ENCODE measurements at places on chromosomes 1 and 21.

- no peak for DNase-seq
Observed at GRCh38 chr1:236070753-236071152, 5.9 kb upstream of the NID1 start.

DNA sequence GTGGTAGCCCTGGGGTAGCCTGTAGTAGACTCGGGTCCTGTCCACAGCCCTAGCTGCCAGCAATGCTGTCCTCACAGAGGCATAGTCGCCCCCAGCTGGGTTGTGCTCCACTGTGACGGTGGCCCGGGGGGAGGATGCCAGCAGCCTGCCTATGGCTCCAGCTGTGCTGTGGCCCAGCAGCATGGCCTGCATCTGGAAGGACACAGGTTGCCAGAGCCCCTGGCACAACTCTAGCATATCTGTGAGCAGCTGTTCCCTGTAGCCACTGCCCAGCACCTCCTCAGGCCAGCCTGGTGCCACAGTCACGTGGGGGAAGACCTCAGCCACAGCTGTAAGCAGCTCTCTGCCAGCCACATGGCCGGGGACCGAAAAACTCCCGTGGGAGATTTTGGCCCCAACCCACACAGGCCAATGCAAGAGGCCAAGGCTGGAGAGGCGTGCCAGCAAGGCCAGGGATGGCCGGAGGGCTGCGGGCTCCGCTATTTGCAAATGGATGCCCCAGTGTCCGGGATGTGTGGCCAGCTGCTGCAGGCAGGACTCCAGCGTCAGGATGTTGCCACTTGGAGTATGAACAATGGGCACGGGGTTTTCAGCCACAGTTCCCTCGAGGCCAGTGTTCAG lies 13.9 kb downstream of the FAM151A start:
- DNase-seq: no peak

DNA sequence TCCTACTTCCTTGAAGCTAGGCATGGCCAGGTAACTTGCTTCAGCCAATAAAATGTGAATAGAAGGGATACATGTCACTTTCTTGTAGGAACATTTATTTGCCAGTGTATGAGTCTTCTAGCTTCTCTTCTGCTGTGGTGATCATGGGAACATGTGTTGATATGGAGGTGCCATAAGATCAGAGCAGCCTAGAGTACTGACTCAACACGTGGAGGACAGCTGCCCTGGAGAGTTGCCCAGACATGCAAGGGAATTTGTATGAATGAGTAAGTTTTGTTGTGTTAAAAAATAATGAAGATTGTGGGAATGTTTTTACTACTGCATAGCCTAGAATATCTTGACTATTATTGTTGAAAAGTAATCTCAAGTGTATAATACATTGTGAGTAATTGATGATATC lies 502.3 kb downstream of the NUF2 start:
- peak; percentile 79 for DNase-seq

- DNase-seq: no peak
Observed at GRCh38 chr1:20534659-20535417, 17.5 kb upstream of the FAM43B start.

DNA sequence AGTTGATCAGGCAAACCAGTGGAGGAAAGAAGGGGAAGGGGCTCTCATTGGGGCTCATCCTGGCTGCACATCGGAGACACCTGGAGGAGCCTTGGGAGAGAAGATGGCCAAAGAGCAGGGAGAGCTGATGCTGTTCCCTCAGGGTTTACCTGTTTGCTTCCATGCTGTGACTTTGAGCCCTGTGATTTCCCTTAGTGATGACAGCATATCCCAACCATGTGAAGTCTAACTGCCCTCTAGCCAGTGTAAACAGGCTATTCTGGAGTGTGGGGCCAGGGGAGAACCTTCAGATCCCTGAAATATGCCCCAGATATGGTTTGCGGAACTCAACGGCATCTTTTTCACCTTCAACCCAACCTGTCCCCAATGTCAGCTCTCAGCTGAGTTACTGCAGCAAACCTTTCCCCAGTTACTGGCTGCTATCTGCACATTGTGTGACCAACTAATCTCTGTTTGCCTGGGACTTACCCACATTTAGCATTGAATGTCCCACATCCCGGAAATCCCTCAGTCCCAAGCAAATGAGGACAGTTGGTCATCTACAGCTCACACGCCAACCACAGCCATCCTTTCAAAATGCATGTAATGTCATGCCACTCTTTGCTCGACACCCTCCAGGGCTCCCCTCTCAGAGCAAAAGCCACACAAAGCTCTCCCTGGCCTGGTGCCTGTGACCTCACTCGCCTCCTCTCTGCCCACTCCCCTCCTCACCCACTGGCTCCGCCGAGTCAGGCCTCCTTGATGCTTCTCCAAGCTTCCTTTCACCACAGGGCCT lies 242.3 kb downstream of the KCNJ6 start:
- no peak for DNase-seq

- DNase-seq: no peak
Observed at GRCh38 chr1:8307628-8308027, 10.3 kb upstream of the SLC45A1 start.

- DNase-seq: no peak
Observed at GRCh38 chr21:32779983-32780382, 8.4 kb upstream of the PAXBP1 start.

GRCh38 chr1:106292130-106292529 lies 764.3 kb upstream of the PRMT6 start:
- no peak for DNase-seq

DNA sequence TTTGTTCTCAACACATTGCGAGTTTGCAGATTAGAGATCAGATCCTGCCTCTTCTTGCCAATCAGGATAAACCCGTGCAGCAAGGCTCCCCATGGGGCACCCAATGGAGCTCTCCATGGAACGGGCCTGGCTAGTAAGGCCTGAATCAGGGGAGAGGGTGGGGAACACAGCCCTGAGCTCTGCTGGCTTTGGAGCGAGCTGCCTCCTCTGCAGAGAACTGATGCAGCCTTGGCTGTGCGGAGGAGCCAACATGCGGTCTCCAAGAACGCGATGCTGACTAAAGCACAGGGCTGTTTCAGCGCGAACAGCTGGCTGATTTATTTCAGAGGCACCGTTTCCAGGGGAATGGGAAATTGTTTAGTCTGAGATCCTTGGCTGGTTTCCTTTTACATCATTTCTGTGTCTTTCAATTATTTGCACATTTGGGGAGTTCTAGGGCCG lies 139.7 kb downstream of the TSEN15 start:
- peak; percentile 82 for DNase-seq

DNA sequence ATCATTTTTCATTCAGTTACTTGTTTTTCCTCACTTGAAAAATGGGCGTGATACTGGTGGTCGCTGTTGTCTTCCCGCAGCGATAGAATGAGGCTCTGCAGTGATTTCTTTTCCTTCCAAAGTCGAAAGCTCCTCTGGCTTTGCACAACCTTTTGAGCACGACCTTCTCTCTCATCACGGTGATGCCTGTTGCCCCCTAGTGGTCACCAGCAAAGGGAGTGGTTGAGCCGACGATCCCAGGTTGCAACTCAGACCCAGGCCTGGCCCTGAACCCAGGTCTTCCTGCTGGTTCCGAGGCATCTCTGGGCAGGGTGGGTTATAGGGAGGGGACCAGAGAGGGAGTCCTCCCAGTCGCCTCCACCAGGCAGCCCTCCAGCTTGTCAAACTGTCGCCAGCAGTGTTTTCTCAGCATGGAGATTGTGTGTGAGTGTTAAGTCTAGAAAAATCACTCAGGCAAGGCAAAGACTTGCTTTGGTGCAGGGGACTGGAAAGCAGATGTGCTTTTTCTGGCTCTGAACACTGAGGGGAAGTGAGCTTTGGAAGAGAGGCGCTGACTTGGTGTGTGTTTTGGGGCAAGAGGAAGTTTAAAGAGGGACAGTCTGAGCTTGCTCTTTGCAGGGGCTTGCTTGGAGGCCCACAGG lies 285.3 kb downstream of the CAMTA1 start:
- peak; percentile 16 for DNase-seq

GRCh38 chr1:178344513-178345091 lies 152.2 kb downstream of the CLEC20A start:
- peak; percentile 96 for DNase-seq

GRCh38 chr1:202252271-202252670 lies 58.7 kb downstream of the LGR6 start:
- no peak for DNase-seq

DNA sequence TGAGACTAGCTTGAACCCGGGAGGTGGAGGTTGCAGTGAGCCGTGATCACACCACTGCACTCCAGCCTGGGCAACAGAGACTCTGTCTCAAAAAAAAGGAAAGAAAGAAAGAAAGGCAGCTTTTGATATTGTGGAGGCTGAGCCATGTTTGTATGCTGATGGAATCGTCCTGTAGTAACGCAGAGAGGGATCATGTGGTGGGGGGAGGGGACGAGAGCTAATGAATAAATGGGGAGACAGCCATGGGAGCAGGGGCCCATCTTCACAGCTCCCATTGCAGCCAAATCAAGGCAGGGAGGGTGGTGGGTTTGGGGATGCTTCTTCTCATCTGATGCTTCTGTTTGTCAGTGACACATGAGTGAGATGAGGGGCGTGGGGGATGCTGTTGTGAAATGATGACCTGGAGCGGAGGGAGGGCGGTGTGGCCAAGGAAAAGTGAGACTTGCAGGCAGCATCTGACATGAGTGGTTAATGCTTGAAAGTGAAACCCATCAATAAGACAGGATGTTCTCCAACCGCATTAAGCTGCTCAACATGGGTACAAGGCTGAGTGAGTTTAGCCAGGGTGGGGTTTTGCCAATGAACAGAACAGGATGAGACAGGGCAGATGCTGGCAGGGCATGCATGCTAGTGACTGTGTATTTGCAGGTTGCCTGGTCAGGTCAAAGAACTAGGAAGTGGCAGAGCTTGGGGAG lies 16.7 kb downstream of the SPATA21 start:
- no peak for DNase-seq
